ENCODE measurements at places on chromosomes 7 and 10. TPM values are rescaled to one million over a fixed set of nuclear protein-coding genes. Genes with fewer than 3 reads are reported as not detected.

DNA sequence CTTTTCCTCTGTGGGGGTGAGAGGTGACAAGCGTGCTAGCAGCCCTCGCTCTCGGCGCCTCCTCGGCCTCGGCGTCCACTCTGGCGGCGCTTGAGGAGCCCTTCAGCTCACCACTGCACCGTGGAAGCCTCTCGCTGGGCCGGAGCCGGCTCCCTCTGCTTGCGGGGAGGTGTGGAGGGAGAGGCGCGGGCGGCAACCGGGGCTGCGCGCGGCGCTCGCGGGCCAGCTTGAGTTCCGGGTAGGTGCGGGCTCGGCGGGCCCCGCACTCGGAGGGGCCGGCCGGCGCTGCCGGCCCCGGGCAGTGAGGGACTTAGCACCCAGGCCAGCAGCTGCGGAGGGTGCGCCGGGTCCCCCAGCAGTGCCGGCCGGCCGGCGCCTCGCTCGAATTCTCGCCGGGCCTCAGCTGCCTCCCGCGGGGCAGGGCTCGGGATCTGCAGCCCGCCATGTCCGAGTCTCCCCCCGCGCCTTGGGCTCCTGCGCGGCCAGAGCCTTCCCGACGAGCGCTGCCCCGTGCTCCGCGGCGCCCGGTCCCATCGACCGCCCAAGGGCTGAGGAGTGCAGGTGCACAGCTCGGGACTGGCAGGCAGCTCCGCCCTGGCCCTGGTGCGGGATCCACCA is 352.8 kb upstream of the PODXL start:
- H3K4me3 ChIP-seq, result no peak overlapping the region
- H3K27ac ChIP-seq, result no peak overlapping the region
- peaks cover 35% of the 10 kb centered on the region for H3K27me3 ChIP-seq
- no peaks in the 10 kb centered on the region for H3K36me3 ChIP-seq
- H3K4me1 ChIP-seq, result no peaks in the 10 kb centered on the region
- DNase-seq, result no peak

- no peaks in the 10 kb centered on the region for H3K27me3 ChIP-seq
- no peaks in the 10 kb centered on the region for H3K4me1 ChIP-seq
- H3K4me3 ChIP-seq, result no peak overlapping the region
- no peak for DNase-seq
Measured at GRCh38 chr7:89517815-89518214, 636.5 kb upstream of the STEAP1 start.

- no peak overlapping the region for H3K27ac ChIP-seq
- H3K4me1 ChIP-seq, result no peaks in the 10 kb centered on the region
- H3K27me3 ChIP-seq, result no peaks in the 10 kb centered on the region
- DNase-seq, result no peak
- H3K4me3 ChIP-seq, result no peak overlapping the region
- no peaks in the 10 kb centered on the region for H3K36me3 ChIP-seq
Measured at GRCh38 chr10:118115701-118116100, 69.0 kb upstream of the RAB11FIP2 start.

- DNase-seq, result no peak
- H3K36me3 ChIP-seq, result no peaks in the 10 kb centered on the region
- H3K27ac ChIP-seq, result no peak overlapping the region
- no peaks in the 10 kb centered on the region for H3K27me3 ChIP-seq
Measured at GRCh38 chr10:30765616-30766015, 136.1 kb upstream of the LYZL2 start.

GRCh38 chr10:21166557-21167287 is 269.6 kb upstream of the NEBL start:
- no peak for DNase-seq
- H3K4me1 ChIP-seq, result no peaks in the 10 kb centered on the region
- no peak overlapping the region for H3K4me3 ChIP-seq
- no peak overlapping the region for H3K27ac ChIP-seq

- no peak for DNase-seq
- no peak overlapping the region for H3K27ac ChIP-seq
- H3K4me1 ChIP-seq, result no peaks in the 10 kb centered on the region
- H3K27me3 ChIP-seq, result no peaks in the 10 kb centered on the region
- H3K36me3 ChIP-seq, result no peaks in the 10 kb centered on the region
Measured at GRCh38 chr7:93828260-93828659, 62.3 kb downstream of the TFPI2 start.

DNA sequence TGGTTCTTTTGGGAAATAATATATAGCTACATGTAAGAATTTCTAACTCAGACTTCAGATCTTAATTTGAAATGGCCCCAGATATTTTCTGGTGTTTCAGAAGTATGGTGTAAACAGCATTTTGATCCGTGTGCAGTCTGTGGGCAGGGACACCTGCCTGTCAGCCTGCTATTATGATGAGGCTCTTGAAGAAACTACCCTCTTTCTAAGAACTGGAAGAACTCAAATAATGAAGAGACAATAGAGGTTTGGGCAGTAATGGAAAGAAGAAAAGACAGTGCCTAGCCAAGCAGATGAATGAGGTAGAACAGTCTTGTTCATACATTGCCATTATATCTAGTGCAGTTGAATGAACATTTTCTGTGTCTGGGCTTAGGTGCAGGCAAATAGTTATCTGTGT is 256.6 kb downstream of the ARHGAP21 start:
- no peaks in the 10 kb centered on the region for H3K36me3 ChIP-seq
- no peak for DNase-seq
- no peak overlapping the region for H3K27ac ChIP-seq
- no peak overlapping the region for H3K4me3 ChIP-seq
- peaks cover 21% of the 10 kb centered on the region for H3K4me1 ChIP-seq

GRCh38 chr10:114967071-114967470 is 29.1 kb downstream of the TRUB1 start:
- no peak for DNase-seq
- no peaks in the 10 kb centered on the region for H3K27me3 ChIP-seq
- no peak overlapping the region for H3K27ac ChIP-seq
- H3K4me3 ChIP-seq, result no peak overlapping the region
- H3K36me3 ChIP-seq, result peaks cover 6% of the 10 kb centered on the region

DNA sequence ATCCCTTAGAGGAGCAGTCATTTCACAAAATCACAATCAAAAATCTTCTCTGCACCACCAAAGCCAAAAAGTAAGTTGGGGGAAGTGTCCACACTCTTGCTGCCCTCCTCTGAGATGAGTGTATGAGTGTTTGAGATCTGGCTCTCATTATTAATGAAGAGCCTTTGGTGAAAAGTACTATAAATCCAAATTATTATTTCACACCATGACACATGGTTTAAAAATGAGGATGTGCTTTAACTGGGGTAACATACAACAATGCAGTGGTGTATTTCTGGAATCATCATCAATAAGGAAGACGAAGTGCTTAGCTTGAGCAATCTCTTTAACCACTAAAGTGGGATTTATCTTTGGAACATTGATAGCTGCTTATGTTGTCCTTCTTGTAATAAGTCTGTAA is 114.2 kb upstream of the ADAM12 start:
- DNase-seq, result no peak
- no peaks in the 10 kb centered on the region for H3K27me3 ChIP-seq
- H3K36me3 ChIP-seq, result no peaks in the 10 kb centered on the region

Gene GHRHR
- not detected for total RNA-seq

Gene PGAM2
- total RNA-seq, result 1.3 TPM

Gene STOX1
- 0.25 TPM for total RNA-seq
